Omental fat pad (tissue), 4 donors: ENCODE measurements at places on chromosomes 7 and 10. TPM values are rescaled to one million over a fixed set of nuclear protein-coding genes. Genes with fewer than 3 reads are reported as not detected.

The LUC7L2 gene
- 46.6 TPM for total RNA-seq

The TMEM196 gene
- total RNA-seq, result 0.82 TPM

The SORBS1 gene
- total RNA-seq, result 497 TPM

The ABCB1 gene
- 21.1 TPM for total RNA-seq

The UNC5B gene
- total RNA-seq, result 5.2 TPM

The ENTPD1 gene
- total RNA-seq, result 23.9 TPM

The C10orf62 gene
- not detected for total RNA-seq

The ADRB1 gene
- 7.9 TPM for total RNA-seq
